Frontal cortex (tissue), 4 donors: ENCODE measurements at places on chromosomes 7 and 10.

- no peak for DNase-seq
These were observed 152.1 kb downstream of the OAT start for GRCh38 chr10:124266468-124267230.

GRCh38 chr10:117133273-117134055 is 4.6 kb downstream of the VAX1 start:
- DNase-seq, result no peak

- DNase-seq, result no peak
These were observed 78.0 kb downstream of the HIP1 start for GRCh38 chr7:75660566-75661215.

DNA sequence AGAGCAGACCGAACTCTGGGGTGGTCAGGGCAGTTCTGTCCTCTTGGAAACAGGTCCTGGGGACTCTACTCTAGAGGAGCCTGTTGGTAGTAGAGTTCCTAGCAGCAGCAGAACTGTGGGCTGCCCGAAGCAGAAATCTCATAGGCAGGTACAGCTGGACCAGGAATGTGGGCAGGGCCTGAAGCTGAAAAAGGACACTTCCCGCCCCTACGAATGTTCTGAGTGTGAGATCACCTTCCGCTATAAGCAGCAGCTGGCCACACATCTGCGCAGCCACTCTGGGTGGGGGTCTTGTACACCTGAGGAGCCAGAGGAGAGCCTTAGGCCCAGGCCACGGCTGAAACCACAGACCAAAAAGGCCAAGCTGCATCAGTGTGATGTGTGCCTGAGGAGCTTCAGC is 8.3 kb upstream of the ZNF783 start:
- DNase-seq, result no peak

GRCh38 chr7:2120251-2120660 is 112.5 kb downstream of the MAD1L1 start:
- DNase-seq, result no peak
